ENCODE measurements at places on chromosomes 13 and 19. TPM values are rescaled to one million over a fixed set of nuclear protein-coding genes. Genes with fewer than 3 reads are reported as not detected.

The IL11 gene
- not detected for total RNA-seq

DNA sequence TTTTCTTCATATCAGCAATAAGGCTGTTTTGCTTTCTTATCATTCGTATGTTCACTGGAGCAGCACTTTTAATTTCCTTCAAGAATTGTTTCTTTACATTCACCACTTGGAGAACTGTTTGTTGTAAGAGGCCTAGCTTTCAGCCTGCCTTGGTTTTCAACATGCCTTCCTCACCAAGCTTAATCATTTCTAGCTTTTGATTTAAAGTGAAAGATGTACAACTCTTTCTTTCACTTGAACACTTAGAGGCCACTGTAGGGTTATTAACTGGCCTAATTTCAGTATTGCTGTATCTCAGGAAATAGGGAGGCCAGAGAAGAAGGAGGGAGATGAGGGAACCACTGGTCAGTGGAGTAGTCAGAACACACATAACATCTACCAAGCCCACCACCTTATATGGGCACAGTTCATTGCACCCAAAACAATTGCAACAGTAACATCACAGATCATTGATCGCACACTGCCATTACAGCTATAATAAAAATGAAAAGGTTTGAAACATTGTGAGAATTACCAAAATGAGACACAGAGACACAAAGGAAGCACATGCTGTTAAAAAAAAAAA lies 181.4 kb upstream of the TUBA3C start:
- no peak for DNase-seq

The CYP2A6 gene
- total RNA-seq: 0.09 TPM

GRCh38 chr13:20209948-20210347 lies 17.2 kb upstream of the GJB2 start:
- DNase-seq: no peak

The LRRC63 gene
- 0.08 TPM for total RNA-seq

DNA sequence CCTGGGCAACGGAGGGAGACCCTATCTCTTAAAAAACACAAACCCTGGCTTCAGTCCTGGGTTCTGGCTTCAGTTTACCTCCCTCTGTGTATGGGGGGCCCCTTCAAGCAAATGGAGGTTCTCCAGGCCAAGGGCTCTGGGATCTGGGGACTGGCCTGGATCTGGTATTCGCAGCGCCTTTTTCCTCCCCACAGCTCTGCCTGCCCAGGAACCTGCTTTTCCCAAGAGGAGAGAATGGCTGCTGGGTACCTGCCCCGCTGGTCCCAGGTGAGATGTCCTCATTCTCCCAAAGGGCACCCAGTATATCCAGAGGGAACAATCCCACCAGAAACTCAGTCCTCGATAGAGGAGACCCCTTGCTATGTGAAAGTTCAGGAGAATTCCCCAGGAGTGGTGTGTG lies 3.2 kb downstream of the ZNF554 start:
- no peak for DNase-seq
